ENCODE measurements at places on chromosomes 2 and 18. TPM values are rescaled to one million over a fixed set of nuclear protein-coding genes. Genes with fewer than 3 reads are reported as not detected.

DNA sequence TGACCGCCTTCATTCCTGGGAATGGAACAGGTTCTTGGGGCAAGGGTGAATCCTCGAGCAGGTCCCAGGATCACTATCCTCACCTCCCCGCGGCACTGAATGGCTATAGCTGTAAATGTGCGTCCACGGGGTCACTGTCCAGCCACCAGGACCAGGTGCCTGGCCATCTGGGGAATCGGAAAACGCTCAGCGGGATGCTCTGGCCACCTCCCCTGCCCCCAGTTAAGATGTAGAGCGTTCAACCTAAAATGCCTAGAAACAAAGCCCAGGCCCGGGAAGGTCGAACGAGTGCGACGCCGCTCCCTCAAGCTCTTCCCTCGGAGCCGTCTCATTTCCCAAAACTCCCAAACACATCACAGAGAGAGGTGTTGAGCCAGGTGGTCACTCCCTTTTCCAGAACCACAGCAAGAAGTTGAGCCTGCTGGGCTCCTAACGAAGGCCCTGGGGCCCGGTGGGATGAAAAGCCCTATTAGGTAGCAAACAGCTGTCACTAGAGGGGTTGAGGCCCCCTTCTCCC, 795 bp upstream of the CAPN10 start:
- DNase-seq, result no peak

SDC1 gene
- polyA plus RNA-seq, result 6.8 TPM

DNA sequence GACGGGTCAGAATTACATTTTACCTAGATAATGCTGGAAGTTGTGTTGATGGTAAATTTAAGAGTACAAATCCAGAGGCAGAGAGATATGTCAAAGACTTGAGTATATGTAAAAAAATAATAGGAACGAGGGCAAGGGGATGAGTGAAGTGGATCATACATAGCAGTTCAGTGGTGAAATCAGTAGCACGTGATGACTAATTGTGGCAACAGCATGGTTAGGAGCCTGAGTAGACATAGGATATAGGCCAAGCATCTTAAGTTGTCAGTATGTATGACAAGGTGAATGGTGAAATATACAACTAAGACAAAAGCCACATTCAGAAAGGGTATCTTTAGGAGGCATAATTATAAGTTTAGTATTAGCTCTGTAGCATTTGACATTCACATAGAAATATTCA, 826.5 kb upstream of the PIK3C3 start:
- DNase-seq, result no peak

IL1B gene
- polyA plus RNA-seq, result 0.76 TPM

NEU2 gene
- polyA plus RNA-seq, result not detected

GRCh38 chr2:232504438-232504837, 15.8 kb upstream of the PRSS56 start:
- no peak for DNase-seq

SP5 gene
- polyA plus RNA-seq, result 5.5 TPM

DNA sequence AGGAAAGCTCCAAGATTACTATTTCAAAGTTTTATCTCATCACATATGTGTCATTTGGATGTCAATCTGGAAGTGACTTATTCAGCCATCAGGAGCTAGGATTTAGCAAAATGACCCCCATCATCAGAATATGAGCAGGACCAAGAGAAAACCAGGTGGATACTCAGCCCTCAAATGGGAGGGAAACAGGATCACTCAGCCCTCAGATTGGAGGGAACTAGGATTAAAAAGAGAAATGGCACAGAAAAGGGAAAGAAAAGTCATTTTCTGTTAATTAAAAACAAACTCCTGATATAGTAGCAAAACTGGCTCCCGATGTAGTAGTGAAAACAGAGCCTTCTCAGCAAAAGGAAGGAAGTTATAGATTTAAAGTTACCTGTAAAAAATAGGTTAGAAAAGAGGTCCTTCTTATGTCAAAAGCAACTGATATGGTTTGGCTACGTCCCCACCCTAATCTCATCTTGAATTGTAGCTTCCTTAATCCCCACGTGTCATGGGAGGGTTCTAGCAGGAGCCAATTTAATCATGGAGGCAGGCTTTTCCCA, 69.0 kb upstream of the MYCN start:
- no peak for DNase-seq

FSHR gene
- polyA plus RNA-seq, result 0.81 TPM

DNA sequence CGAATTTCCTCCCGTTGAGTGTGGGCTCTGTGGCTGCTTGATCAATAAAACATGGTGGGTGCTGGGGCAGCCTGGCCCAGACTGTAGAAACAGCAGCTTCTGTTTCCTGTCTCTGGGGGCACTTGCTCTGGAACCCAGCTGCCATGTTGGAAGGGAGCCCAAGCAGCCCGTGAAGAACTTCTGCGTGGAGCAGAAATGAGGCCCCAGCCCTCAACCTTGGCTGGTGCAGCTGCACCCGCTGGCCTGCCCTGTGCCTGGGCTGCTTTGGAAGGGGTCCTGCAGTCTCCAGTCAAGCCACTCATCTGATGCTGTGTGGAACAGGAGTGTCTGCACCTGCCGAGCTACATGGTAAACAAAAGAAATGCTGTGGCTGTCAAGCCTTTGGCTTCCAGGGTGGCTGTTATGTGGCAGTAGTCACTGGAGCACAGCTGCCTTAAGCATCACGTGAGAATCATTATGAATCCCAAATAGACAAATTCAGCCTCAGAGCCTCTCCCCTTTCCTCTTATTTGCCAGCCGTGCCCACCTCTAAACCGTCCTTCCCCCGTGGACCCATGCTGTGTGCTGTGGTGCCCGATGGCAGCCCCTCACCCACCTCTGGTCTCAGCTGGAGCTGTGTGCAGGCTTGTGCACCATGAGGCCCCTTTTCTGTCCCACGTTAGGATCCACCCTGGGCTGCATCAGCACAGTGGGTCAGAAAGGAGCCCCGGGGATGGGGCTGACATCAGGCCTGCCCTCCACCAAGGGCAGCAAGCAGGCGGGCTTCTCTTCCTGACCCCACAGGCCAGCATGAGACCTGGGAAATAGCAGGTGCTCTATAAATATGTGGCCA, 134.0 kb upstream of the HDAC4 start:
- no peak for DNase-seq

- DNase-seq, result no peak
Observed at GRCh38 chr2:696999-697627, 19.9 kb upstream of the TMEM18 start.

DNA sequence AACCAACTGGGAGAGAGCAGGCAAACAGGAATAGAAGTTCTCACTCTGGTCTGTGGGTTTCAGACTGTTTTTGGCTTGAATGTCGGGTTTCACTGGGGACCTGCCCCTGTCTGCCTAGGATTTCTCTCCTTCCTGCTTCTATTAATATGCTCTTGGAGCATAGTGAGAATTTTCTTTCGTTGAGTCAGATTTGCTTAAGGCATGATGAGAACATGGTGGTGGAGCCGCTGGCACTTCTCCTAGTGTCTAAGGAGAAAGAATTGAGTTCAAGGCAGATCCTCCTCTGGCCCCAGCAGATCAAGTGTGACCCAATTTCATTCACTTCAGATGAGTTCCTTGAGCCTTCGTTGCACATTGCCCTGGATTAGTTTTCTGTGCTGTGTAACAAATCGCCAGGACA, 103.9 kb upstream of the HS6ST1 start:
- no peak for DNase-seq
